ENCODE measurements at places on chromosomes 16 and 17.

GRCh38 chr17:6648181-6648580 lies 3.2 kb downstream of the MED31 start:
- no peak for DNase-seq

GRCh38 chr16:75342308-75342811 lies 90.9 kb upstream of the BCAR1 start:
- no peak for DNase-seq

DNA sequence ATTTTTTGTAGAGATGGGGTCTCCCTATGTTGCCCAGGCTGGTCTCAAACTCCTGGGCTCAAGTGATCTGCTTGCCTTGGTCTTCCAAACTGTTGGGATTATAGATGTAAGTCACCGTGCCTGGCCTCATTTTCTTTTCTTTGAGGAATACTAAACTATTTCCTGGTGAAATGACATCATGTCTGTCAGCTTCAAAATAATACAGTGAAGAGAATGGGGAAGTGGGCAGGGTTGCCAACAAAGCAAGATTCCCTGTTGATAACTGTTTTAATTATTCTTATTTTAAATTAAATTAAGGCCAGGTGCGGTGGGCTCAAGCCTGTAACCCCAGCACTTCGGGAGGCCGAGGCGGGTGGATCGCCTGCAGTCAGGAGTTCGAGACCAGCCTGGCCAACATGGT lies 21.1 kb downstream of the PIPOX start:
- no peak for DNase-seq

- DNase-seq: no peak
Observed at GRCh38 chr16:85170590-85171003, 58.3 kb upstream of the CIBAR2 start.

DNA sequence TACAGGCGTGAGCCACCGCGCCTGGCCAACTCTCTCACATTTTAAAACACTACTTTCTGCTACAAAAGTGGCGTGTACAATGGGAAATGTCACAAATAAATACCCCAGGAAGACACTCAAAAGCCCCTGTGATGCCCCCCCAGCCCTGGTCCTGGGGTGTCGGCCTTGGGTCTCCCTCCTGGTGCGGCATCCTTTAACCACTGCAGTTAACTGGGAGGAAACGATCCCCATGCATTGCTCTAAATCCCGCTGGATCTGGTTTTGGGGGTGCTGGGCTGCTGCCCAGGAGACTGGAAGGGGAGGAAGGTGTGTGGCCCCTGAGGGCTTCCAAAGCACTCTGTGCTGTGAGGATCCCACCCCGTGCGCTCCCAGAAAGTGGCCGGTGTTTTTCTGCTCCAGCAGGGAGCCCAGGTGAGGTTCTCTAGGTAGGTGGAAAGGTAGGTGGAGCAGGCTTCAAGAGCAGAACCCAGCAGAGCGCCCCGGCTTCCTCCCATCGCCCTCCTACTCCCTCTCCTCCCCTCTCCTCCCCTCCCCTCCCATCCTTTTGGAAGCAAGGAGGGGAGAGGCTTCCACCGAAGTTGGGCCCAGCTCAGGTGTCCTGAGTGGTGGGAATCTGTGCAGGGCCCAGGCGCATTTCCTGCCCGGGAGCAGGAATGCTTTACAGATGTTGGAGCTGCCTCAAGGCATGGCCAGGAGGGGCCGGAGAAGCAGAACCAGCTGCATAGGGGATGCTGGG lies 363.3 kb downstream of the SEC14L1 start:
- no peak for DNase-seq

DNA sequence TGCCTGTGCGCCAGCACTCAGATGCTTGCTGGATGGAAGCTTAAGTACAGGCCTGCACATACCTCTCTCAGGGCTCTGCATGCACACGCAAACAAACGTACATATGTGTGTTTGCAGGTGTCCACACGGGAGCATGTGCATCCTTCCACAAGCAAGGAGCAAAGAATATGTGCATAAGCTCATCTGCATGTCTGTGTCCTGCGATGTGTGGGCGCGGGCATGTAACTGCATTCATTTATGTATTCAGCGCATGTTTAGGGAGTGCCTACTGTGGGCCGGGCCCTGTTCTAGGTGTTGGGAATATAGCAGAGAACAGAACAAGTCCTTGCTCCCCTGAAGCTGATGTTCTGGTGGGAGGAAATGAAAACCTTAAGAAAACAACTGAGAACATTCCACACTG lies 13.7 kb downstream of the TRPV2 start:
- DNase-seq: no peak

DNA sequence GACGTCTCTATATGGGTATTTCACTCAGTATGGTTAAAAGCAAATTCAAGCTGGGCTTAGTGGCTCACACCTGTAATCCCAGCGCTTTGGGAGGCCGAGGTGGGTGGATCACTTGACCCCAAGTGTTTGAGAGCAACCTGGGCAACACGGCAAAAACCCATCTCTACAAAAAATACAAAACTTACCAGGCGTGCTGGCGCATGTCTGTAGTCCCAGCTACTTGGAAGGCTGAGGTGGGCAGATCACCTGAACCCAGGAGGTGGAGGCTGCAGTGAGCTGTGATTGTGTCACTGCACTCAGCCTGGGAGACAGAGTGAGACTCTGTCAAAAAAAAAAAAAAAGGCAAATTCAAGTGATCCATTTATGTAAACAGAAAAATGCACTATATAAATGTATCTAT lies 1.3 kb upstream of the TNFRSF17 start:
- DNase-seq: no peak

GRCh38 chr16:66705790-66706505 lies 9.4 kb upstream of the CMTM4 start:
- DNase-seq: no peak

DNA sequence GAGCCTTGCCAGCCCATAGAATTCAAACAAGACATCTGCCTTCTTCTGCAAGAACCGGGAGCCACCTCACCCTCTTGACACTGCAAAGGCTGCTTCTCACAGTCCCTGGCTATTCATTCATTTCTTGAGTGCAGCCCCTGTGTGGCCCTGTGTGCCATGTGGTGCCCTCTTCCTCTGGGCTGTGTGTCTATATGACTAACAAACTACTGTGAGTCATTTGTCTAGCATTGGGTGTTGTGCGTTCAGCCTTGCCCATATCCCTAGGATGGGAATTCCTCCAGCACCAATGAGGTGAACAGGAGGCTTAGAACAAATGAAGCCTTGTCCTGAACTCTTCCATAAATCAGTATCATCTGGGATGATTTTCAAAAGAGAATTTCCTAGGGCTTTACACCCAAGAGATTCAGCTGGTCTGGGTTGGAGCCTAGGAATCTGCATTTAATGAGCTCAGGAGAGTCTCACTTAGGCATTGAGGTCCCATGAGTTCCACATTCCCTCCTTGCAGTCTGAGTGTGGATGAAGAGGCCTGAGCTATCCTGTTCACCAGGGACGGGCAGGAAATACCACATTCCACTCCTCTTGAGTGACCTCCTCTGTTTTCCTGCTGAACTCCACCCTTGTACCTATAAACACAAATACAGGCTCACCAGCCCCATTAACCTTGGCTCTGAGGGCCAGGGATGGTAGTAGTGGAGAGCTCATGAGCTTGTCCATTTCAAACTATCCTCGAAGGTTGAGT lies 308.7 kb upstream of the N4BP1 start:
- no peak for DNase-seq

DNA sequence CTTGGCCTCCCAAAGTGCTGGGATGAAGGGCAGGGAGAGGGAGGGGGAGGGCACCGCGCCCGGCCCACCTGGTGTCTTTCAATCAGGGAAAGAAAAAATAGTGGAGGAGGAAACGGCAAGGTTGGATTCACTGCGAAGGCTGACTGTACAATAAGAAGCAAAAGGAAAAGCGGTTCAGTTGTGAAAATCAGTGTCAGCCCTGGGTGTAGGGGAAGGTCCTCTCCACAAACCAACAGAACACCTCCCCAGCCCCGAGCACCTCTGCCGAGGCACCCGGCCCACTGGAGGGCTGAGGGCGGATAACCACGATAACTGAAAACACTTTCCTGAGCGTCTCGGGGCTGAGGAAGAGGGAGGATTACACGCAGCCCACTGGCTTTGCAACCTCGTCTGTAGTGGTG lies 1.4 kb upstream of the SPG7 start:
- DNase-seq: peak; percentile 62

DNA sequence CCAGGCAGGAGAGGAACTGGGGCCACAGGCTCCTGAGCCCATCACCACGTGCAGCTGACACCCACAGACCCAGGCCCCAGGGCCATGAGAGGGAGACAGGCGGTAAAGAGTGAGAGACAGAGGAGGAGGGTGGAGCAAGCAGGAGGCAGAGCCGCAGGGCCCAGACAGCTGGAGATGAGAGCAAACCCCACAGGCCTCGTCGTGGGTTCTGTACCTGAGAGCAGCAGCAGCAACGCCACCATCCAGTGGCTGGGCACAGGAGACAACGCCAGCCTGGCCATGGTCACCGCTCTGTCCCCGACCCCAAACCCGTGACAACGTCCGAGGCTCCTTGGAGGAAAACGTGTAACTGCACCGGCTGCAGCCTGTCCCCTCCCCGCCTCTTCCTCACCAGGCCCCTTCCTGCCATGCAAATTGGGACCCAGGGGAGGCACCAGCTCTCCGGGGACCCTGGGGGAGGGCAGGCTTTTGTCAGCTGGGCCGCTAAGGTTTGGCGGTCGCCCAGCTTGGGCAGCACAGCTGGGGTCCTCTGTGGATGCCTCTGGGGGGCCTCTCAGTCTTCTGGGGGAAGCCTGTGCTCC lies at the start of gene CD79B:
TSS of gene CD79B (minus strand) at position 351 of the 581 bp plus-strand sequence. CDS start at position 281, 70 bp downstream.
- DNase-seq: no peak

GRCh38 chr17:74769266-74769855 lies 6.8 kb downstream of the NAT9 start:
- no peak for DNase-seq

- no peak for DNase-seq
Observed at GRCh38 chr16:16018705-16019104, 69.3 kb downstream of the ABCC1 start.

- DNase-seq: no peak
Observed at GRCh38 chr16:70749681-70750601, 51.0 kb downstream of the VAC14 start.

- DNase-seq: no peak
Observed at GRCh38 chr17:41153856-41154255, 4.2 kb upstream of the KRTAP4-5 start.

GRCh38 chr17:13002761-13003453 lies 14.9 kb downstream of the ELAC2 start:
- peak; percentile 55 for DNase-seq

DNA sequence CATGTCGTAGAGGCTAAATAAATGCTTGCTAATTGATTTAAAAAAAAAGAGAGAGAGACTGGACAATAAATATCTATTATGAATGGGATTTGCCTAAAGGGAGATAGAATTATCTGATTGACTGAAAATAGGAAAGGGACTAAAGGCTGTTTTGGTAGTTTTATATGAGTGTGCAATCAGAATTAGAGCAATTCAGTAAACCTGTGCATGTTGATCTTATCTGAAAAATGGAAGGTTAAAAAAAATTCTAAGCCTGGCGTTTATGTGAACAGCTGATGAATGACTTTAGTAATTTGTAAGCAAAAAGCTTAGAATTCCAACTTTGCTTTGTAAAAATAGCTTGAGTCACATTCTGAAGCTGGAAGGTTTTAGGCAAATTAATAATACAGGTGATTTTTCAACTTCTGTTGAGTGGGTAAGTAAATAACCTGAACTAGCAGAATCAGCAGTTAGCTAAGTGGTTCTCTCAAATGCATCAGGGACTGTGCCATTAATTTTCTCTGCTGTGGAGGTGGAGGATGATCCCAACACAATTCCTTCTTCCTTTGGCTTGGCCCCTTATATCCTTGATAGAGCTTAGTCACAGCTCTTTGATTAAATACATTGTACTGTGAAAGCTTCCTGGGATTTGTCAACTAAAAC lies 254.4 kb downstream of the PHKB start:
- no peak for DNase-seq

- no peak for DNase-seq
Observed at GRCh38 chr17:76376318-76377133, 7.9 kb upstream of the SPHK1 start.

GRCh38 chr17:39671651-39672521 lies 3.6 kb downstream of the PNMT start:
- DNase-seq: no peak

DNA sequence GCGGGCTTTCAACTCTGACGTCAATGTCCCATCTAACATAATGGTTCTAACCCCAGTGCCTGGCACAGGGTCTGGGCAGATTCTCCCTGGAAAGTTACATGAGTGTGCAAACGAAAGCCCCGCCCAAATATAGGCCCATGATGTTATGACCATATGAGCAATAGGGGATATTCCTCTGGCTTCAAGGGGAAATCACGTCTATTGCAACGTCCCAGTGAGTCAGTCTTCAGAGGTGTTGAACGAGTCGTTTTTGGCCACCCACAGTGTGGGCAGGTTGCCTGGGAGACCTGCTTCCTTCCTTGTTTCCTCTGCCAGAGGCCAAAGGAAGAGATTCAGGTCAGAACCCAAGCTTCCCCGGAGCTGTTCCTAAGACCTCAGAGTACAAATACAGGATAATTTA lies 30.3 kb downstream of the PIK3R5 start:
- DNase-seq: peak; percentile 39

DNA sequence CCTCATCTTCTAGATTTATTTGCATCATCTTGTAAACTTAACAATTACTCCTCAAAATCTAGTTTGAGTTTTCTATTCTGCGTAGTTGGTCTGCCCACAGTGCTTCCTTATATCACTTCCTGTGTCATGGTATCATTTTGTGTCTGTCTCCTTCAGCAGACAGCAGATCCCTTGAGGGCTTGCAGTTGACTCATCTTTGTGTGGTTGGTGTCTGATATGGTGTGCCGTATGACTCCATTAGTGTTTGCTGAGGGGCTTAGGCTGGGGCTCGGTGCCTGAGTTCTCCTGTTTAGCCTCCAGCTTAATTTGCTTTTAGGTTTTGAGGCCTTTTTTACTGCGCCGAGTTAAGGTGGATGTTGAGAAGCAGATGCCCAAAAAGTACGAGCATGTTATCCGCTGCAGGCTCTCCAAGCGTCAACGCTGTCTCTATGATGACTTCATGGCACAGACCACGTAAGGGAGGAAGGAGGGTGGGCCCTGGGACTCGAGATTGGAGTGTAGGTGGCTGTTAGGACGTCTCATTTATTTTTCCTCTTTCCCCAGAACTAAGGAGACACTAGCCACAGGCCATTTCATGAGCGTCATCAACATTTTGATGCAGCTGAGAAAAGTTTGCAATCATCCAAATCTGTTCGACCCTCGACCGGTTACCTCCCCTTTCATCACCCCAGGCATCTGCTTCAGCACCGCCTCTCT lies 16.9 kb downstream of the SRCAP start:
- DNase-seq: peak; percentile 71

- no peak for DNase-seq
Observed at GRCh38 chr17:32452281-32452680, 8.0 kb downstream of the PSMD11 start.

- no peak for DNase-seq
Observed at GRCh38 chr17:81011951-81012350, 20.3 kb downstream of the CHMP6 start.

DNA sequence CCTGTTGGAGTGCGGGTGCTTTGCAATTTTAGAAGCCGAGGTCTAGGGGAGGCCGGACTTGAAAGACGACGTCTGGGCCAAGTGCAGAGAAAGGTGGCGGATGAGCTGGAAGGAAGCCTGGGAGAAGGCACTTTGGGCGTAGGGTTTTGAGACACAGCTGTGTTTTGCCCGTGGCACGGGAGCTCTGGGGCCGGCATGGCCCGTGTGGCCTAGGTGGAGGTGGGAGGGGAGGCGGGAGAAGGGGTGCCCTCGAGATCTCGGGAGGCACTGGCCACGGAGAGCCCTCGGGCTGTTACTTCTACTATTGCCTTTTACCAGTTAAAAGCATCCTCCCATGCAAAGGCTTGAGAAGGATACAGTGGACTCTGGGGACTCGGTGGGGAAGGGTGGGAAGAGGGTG lies 161.9 kb downstream of the FOXL1 start:
- no peak for DNase-seq
